Activated CD4-positive, alpha-beta T cell treated with anti-CD3 and anti-CD28 coated beads for 48 hours (primary cell): ENCODE measurements at places on chromosomes 1 and 21.

- no peak for DNase-seq
These were observed 84.4 kb downstream of the HSF2BP start for GRCh38 chr21:43574741-43575472.

DNA sequence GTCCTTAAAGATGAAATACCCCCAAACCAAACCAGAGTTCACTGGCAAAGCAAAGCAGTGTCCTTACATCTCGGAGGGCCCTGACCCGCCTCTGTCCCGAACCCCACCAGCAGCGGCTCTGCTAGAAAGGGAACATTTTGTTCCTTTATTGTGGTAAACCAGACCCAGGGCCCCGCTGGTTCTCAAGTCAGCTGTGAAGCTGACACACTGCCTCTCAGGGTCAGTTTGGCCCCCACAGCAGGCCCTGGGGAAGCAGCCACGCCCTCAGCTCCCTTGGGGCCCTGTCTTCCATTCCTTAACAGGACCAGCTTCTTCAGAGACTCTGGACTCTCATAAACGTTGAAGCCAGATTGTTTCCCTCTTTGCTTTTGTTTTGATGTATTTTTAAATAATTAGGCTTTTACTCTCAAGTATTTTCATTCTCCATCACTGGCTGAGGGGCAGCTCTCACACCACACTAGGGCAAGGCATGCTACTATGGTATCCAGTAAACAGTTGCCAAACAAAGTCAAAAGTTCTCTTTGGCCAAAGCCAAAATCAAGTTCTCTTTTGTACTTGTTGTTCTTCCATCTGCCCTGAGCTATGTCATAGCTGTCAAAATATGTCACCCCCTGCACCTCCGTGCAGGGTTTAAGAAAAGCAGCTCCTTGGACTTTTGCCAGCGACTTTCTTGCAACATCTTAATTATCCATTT, 61.1 kb upstream of the ANGPTL1 start:
- no peak for DNase-seq

- DNase-seq = no peak
These were observed 543.0 kb upstream of the PLXNA2 start for GRCh38 chr1:208787219-208787618.

GRCh38 chr1:95380909-95381308, 146.9 kb downstream of the RWDD3 start:
- DNase-seq = no peak
